ENCODE measurements at places on chromosomes 3 and 15.

GRCh38 chr3:32780071-32780734, 37.6 kb upstream of the TRIM71 start:
- DNase-seq, result no peak

DNA sequence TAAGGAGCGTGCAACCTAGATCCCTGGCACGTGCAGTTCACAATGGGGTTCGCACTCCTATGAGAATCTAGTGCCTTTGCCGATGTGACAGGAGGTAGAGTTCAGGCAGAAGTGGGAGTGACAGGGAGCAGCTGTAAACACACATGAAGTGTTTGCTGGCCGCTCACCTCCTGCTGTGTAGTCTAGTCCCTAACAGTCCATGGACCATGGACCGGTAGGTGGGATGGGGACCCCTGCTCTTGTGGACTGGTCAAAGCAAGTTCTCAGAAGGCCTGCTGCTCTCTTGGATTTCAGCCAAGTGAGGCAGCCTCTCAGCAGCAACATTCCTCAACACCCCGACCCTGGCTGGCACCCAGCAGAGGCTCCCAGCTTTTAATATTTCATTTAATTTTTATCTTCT, 58.2 kb upstream of the SNRPA1 start:
- no peak for DNase-seq

GRCh38 chr3:16388850-16389441, 123.9 kb downstream of the OXNAD1 start:
- DNase-seq, result no peak

GRCh38 chr15:63218100-63218808, 28.8 kb downstream of the RAB8B start:
- no peak for DNase-seq

- no peak for DNase-seq
Observed at GRCh38 chr3:128317101-128317697, 149.5 kb downstream of the DNAJB8 start.

- DNase-seq, result no peak
Observed at GRCh38 chr3:142188846-142189245, 36.5 kb downstream of the GK5 start.

GRCh38 chr15:101447561-101448071, 41.9 kb downstream of the PCSK6 start:
- DNase-seq, result no peak

- no peak for DNase-seq
Observed at GRCh38 chr15:81398910-81399551, 25.0 kb upstream of the TMC3 start.

DNA sequence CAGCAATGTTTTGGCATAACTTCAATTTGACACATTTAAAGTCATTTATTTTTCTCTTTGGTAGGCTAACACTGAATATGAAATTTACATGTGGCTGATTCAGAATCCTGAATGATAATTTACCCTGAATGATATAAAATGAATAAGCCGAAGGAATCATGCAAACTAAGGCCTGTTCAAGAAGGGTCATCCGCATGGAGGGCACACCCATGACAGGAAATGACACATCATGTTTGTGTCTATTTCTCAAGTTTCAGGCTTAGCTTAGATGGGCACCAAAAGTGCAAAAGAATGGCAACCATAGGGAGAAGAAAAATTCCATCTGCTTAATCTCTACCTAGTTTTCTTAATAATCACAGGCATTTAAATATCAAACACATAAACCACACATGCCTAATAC, 141.5 kb downstream of the DUT start:
- DNase-seq, result no peak

GRCh38 chr15:85576392-85576791, 196.0 kb downstream of the AKAP13 start:
- no peak for DNase-seq

- DNase-seq, result no peak
Observed at GRCh38 chr3:162945626-162946025, 1449.0 kb downstream of the OTOL1 start.

- DNase-seq, result no peak
Observed at GRCh38 chr3:81920816-81921215, 159.4 kb upstream of the GBE1 start.

- DNase-seq, result no peak
Observed at GRCh38 chr3:97827741-97828471, 6.1 kb downstream of the CRYBG3 start.

GRCh38 chr3:12919205-12919604, 77.8 kb upstream of the RPL32 start:
- DNase-seq, result no peak

GRCh38 chr15:60752973-60753720, 274.2 kb upstream of the ICE2 start:
- DNase-seq, result no peak

DNA sequence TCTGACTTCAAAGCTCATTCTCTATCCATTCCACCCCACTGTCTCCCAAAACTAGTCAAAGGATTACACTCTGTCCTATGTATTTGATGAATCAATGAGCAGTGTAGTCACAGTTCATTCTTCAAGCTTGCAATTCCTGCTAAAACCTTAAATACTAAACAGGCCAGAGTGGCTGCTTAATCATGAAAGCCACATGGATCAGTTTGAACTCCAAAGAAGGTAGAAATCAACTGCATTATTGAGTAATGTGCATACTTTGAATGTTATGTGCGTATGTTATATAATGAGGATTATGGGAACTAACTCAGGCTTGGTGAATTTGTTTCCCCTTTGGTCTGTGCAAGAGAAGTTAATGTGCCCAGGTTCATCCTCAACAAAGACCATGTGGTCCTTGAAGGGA, 45.4 kb downstream of the PRICKLE2 start:
- no peak for DNase-seq

GRCh38 chr3:66399529-66400232, 101.1 kb downstream of the LRIG1 start:
- no peak for DNase-seq

DNA sequence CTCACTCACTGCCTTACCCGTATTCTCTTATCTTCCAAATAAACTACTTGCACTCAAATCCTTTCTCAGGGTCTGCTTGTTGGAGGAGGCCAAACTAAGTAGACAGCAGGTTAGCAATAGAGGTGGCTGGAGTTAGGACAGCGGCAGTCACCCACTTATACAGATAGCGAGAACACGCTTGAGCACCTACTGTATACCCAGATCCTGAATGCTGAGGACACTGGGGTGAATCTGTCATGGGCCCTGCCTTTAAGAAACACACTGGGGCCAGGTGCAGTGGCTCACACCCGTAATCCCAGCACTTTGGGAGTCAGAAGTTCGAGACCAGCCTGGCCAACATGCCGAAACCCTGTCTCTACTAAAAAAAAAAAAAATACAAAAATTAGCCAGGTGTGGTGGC, 38.0 kb upstream of the TSEN2 start:
- no peak for DNase-seq

- no peak for DNase-seq
Observed at GRCh38 chr3:155079746-155080487, at the start of gene MME. Gene MME (plus strand): TSS chr3:155080319. CDS start chr3:155084168, 3,849 bp downstream.

DNA sequence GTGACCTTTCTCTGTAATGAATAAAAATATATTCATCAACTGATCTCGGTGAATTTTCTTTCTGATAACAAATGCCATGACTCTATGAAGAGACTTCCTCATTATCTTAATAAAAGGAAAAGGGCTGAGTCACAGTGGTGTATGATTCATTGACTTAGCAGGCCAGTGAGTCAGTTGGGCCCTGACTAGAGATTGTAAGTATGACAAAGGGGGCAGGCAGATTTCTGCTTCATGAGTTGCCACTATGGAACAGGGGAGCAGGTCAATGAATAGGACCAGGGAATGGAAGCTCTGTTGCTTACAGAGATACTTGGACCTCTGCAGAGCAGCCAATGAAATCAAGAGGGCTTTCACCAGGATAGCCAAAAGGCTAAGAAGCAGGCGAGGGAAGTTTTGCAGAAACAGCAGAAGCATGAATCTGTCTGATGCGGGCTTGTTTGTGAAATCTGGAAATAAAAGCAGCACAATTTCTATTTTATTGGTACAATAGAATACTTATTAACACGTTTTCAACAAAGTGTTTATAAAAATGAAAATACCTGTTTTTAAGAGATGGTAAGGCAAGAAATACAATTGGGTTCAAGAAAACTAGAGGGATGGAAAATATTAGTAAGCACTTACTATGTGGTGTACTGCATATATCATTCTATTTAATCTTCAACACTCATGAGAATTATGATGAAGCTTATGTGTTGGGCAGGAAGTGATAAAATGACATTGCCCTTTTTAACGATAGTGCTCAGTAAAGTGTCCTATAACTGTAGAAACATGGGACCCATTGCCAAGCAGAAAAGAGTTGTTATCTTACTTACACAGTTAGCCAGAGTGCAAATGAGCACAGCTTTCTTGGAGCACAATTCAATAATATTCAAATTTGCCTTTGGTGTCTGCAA, 169.8 kb upstream of the MYRIP start:
- peak; percentile 69 for DNase-seq

GRCh38 chr3:101992863-101993262, 143.5 kb downstream of the NFKBIZ start:
- no peak for DNase-seq

Measured in activated CD4-positive, alpha-beta T cell treated with anti-CD3 and anti-CD28 coated beads, Interleukin-2, Interleukin-4, amounts not matched to agents 100 ng/mL and 50 ng/mL, durations not matched to agents 16 hours and 8 hours (primary cell).